ENCODE measurements at places on chromosomes 6 and 20.

DNA sequence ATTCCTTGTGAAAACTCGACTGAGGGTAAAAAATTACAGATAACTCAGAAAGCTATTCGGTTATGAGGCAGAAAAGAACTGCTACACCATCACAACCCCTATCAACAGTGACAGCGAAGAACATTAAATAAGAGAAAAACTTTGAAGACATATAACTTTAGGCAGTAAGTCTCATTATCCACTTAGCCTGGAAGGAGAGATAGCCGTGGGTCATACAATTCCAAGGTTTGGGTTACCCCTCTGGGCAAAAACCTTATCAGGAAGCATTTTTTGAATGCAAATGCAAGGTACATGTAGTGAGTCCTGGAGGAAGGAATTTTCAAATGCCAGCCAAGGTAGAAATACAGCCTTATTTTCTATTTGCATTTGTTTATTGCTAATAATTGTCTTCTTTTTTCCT lies 129.8 kb downstream of the FLRT3 start:
- DNase-seq: no peak

GRCh38 chr20:53405139-53405538 lies 188.5 kb downstream of the ZNF217 start:
- DNase-seq: no peak

DNA sequence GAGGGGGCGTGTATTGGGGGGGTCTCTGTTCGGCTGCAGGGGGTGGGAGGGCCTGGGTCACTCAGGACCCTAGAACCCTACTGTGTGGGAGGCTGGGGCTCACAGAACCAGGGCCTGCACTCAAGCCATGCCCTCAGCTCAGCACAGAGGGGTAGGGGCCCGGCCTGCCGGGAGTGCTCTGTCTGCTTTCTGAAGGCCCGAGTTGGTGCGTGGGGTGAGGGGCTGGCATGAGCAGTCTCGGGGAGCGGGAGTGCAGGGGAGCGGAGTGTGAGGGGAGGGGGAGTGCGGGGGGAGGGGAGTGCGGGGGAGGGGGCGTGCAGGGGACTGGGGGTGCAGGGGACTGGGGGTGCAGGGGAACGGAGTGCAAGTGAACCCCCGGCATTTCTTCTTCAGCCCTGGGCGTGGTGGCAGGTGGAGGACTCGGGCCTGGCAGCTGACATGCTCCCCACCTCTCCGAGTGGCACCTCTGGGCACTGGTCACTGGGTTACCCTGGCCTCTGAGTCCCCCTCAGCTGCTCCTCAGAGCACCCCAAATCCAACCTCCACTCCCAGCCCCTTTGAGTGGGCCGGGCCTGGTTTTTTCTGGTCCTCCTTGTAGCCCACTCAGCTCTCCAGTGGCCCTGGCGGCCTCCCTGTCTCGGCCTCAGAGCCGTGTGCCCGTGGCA lies 1.0 kb downstream of the COL20A1 start:
- no peak for DNase-seq

GRCh38 chr6:106538145-106538544 lies 91.2 kb downstream of the RTN4IP1 start:
- no peak for DNase-seq

GRCh38 chr20:1310506-1311190 lies 18.3 kb downstream of the SDCBP2 start:
- no peak for DNase-seq

DNA sequence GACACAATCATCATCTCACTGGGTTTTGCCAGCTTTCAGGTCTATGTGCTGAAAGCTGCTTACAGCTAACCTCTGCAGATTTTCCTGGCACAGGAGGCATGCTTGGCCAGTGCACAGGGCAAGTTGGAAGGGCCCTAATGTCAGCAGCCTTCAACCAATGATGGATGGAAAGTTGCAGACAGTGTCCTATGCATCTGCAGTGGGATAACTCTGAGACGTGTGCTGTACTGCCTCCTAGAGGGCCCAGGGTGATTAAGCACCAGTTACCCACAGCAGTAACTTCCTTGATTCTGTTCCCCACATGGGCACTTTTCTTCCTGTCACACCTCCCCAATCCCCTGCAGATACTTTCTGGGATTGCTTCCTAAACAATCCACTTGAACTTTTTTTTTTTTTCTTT lies 38.6 kb downstream of the OVOL2 start:
- DNase-seq: no peak

- DNase-seq: no peak
These were observed 589.4 kb downstream of the RFPL4B start for GRCh38 chr6:112936504-112936903.

- no peak for DNase-seq
These were observed 76.2 kb upstream of the IPCEF1 start for GRCh38 chr6:154432533-154433476.

DNA sequence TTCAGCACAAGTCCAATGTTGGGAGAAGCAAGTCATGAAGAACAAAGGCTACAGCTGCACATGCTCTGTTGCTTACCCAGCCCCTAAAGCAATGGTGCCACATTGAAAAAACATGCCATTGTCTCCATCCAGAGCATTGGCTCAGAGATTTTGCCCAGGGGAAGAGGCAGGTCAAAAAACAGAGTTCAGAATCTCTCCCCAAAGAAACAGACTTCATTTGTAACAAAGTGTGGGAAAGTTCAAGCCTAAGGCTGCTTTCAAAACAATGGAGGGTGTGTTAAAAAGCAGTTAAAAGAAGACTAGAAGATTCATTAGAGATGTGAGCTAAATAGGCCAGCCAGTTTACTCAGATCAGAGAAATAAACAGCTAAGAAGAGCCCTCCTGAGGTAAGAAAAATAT lies 63.6 kb downstream of the DZANK1 start:
- DNase-seq: no peak

- no peak for DNase-seq
These were observed 1279.8 kb downstream of the EPHA7 start for GRCh38 chr6:92139601-92140000.

DNA sequence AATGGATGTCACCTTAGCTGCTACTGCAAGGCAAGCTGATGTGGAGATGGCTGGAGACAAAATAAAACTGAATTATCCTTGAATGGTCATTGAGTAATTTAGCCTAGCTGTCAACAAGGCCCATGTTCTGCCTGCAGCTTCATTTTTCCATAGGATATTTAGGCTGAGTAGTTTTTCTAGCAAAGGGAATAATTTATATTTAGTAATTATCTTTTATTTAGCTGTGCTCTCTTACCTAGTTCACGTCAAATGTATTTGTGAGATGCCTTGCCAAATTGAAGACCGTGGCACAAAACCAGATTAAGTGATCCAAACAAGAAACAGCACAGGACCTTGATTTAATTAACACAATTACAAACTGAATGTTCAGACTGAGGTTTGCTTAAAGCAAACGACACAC lies 77.4 kb upstream of the CEP162 start:
- no peak for DNase-seq

DNA sequence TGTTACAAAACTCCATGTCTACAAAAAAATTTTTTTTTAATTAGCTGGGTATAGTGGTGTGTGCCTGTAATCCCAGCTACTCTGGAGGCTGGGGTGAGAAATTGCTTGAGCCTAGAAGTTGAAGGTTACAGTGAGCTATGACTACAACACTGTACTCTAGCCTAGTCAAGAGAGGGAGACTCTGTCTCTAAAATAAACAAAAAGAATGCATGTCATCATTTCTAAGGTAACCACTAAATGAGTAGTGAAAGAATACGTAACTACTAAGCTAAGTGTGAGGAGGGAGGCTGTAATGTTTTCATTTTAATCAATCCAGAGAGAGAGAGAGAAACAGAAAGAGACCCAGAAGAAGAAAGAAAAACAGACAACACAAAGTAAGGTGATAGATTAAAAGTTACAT lies 9.9 kb downstream of the SYCP2 start:
- no peak for DNase-seq

- DNase-seq: no peak
These were observed 73.0 kb upstream of the NHSL1 start for GRCh38 chr6:138572167-138572875.

- DNase-seq: no peak
These were observed 455.1 kb downstream of the CDC5L start for GRCh38 chr6:44842616-44843015.

- DNase-seq: no peak
These were observed 45.0 kb upstream of the MOXD1 start for GRCh38 chr6:132446141-132446854.

DNA sequence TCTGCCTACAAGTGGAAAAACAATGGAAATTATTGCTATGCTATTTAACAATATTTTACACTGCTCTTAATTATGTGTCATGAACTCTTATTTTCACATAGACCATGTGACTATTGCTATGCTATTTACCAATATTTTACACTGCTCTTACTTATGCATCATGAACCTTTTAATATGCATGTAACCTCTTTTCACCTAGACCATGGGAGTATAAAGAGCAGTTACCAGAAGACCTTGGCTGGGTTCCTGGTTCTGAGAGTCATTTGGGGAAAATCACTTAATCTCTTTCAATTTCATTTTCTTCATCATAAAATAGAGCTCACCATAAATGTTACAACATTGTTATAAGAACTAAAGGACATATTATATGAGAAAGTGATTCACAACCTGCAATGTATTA lies 223.8 kb upstream of the RNF217 start:
- DNase-seq: no peak

GRCh38 chr6:111984081-111984480 lies 69.8 kb upstream of the CCN6 start:
- no peak for DNase-seq

DNA sequence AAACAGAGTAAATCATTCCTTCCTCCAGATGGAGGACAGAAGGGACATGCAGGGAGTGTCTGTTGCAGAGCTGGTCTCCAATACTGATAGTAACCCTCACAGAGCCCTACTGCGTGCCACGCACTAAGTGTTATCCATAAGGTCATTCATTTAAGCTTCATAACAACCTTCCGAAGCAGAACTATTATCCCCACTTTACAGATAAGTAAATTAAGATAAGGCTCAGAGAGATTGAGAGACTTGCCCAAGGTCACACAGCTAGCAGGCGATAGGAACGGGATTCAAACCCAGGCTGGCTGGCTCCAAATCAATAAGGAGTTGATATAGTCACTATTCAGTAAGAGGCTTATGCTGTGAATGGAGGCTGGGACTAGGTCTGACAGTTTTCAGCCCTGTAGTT lies 30.6 kb downstream of the CPNE5 start:
- DNase-seq: no peak

GRCh38 chr20:55514531-55514930 lies 490.8 kb downstream of the CBLN4 start:
- no peak for DNase-seq

- DNase-seq: no peak
These were observed 61.8 kb upstream of the PLEKHG1 start for GRCh38 chr6:150537893-150538292.

- no peak for DNase-seq
These were observed 210.4 kb downstream of the CENPW start for GRCh38 chr6:126550323-126550722.

DNA sequence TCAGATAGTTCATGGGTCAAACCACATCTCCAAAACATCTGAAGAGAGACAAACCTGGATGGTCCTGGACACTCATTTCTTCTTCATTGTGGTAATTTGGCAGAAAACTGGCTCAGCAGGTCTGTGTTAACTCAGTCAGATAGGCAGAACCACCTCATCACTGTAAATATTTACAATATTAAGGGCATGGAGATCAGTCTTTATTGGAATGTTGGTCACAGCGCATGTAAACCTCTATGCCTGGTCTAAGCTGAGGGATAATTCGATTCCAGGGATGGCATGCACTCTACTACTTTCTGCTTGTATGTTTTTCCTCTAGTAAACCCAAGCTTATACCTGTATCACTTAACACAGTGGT lies 4.0 kb upstream of the TBC1D7 start:
- DNase-seq: no peak

GRCh38 chr6:135738636-135739035 lies 112.9 kb upstream of the PDE7B start:
- DNase-seq: no peak

GRCh38 chr20:18390201-18390600 lies 76.6 kb downstream of the DZANK1 start:
- DNase-seq: no peak

GRCh38 chr6:14770572-14770971 lies 475.3 kb upstream of the JARID2 start:
- no peak for DNase-seq

DNA sequence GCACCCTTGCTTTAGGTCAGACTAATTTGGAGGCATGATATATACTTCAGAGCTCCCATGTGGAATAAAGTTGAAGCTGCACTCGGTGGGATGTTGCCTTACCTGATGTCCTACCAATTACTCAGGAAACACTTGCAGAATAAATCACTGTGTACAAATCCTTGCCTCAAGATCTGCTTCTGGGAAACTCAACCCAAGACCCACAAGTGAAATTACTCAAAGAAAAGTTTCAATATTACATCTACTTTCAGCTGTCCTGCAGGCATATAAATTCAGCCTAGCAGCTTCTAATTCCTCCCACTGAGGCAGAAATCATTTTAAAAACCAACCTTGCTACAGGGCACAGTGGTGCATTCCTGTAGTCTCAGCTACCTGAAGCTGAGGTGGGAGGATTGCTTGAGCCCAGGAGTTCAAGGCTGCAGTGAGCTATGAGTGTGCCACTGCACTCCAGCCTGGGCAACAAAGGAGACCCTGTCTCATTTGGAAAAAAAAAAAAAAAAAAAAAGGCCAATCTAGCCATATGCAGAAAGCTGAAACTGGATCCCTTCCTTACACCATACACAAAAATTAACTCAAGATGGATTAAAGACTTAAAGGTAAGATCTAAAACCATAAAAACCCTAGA lies 20.7 kb upstream of the DCDC2 start:
- no peak for DNase-seq

DNA sequence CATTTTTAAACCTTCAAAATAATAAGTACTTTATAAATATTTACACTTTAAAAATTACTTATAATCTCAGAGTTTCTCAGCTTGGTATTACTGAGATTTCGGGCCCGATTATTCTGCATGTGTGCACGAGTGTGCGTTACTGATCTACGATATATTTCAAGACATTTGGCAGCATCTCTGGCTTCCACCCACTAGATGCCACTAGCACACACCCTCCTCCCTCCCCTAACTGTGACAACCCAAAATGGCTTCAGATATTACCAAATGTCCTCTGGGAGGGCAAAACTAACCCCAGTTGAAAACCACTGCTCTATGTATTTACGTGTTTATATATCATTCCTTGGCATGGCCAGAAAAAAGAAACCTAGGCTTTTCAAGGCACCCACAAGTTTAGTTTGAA lies 95.9 kb downstream of the FYN start:
- DNase-seq: no peak

GRCh38 chr20:47490795-47491194 lies 10.9 kb upstream of the NCOA3 start:
- no peak for DNase-seq

- no peak for DNase-seq
These were observed 62.6 kb downstream of the NRSN1 start for GRCh38 chr6:24188578-24189080.

DNA sequence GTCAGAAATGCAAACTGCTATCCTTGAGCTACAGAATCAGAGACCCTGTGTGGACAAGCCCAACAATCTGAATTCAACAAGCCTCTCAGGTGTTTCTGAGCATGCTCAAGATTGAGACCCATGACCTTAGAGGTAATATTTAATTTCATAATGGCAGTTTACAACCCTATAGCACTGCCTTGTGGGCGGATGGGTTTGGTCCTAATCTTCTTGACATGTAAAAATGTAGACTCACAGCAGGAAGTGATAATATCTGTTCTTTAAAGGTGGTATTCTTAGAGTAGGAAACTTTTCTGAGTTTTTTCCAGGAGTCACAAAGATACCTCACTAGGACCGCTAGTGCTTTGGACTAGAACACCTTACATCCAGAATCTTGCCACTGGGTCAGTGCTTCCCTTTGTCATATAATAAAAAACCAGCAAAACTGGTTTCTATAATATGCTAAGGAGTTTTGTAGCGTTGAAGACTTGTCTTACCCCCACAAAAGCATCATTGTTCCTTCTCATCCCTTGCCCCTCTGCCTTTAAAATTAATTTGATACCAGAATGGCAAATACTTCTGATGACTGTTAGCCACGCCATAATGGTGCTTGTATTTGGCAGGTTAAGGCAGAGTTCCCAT lies 52.6 kb downstream of the E2F3 start:
- no peak for DNase-seq

Measured in effector CD8-positive, alpha-beta T cell (primary cell).